Nephron progenitor cell (in vitro differentiated cells): ENCODE measurements at places on chromosomes 7 and 10.

GRCh38 chr7:114922652-114923402 lies 933 bp downstream of the MDFIC start:
- peak; percentile 53 for DNase-seq

GRCh38 chr7:105990141-105990540 lies 27.1 kb downstream of the CDHR3 start:
- no peak for DNase-seq

GRCh38 chr7:143248761-143249354 lies 14.4 kb upstream of the GSTK1 start:
- no peak for DNase-seq

DNA sequence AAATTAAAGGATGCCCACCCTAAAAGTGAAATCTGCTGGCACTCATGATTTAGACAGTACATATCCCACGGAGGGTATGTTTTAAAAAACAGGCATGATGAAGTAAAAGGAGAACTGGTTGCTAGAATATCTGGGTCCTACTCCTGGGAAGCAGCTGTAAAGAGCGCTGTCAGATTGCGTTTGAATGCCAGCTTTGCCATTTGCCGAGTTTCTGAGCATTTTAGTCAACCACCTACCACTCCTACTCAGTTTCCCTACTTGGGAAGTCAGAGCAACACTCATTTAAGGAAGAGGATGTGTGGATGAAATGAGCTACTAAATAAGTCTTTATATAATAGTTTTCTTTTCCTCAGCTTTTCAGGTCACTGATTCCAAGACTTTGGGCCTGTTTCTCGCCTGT lies 1.1 kb upstream of the UMAD1 start:
- no peak for DNase-seq

- DNase-seq = peak; percentile 88
Observed at GRCh38 chr7:87933953-87934698, at the start of gene ADAM22. TSS of gene ADAM22 (plus strand) at chr7:87934251. CDS start at chr7:87934466, 215 bp downstream.
